ENCODE measurements at places on chromosomes 7 and 10. TPM values are rescaled to one million over a fixed set of nuclear protein-coding genes. Genes with fewer than 3 reads are reported as not detected.
A peak's percentile ranks its signal among the peaks of the same experiment; 100 is the strongest.

EPDR1 gene
- total RNA-seq, result 0.93 TPM

DGKB gene
- not detected for total RNA-seq

HNRNPH3 gene
- 129 TPM for total RNA-seq

HOXA11 gene
- total RNA-seq, result not detected

PTF1A gene
- not detected for total RNA-seq

OPALIN gene
- not detected for total RNA-seq

TMEM196 gene
- total RNA-seq, result not detected

LBX1 gene
- not detected for total RNA-seq

EMX2 gene
- total RNA-seq, result not detected

GRCh38 chr10:61455656-61456055 lies 2.5 kb upstream of the TMEM26 start:
- DNase-seq, result no peak

GRCh38 chr7:33623267-33623666 lies 282.1 kb upstream of the BMPER start:
- no peak for DNase-seq

DNA sequence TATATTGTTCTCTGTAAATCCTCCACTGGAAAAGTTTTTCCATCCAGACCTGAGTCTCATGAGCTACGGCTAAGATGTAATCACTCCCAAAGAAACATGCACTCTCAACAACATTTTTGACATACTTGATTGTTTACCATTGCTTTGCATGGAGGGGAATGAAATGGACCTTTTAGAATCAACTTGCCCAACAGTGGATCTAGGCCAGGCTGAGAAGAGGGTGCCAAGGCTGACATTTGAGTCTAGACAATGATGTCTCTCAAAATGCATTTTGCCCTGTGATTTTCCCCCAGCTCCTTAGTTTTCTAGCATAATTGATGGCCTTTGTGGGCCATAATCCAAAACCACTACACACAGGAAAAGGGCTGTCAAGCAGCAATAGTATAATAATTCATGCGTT lies 297.9 kb upstream of the KLF6 start:
- DNase-seq, result no peak

DNA sequence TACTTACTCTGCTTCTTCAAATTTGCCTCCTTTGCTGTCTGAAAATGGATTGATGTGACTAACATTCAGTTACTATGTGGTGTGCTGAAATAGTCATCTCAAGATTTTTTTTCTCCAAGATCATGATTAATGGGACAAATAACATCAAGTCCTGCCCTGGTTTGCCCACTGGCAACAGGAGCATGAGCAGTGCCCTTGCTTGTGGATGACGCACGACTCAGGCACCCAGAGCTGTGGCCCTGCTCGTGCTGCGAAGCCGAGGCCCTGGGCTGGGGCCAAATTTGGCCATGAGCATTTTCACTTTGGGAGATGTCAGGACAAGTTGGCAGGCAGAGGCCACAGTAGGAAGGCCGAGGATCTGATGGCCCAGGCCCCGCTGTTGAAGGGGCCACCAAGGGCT lies 239.8 kb upstream of the IGFBP3 start:
- DNase-seq, result no peak

DNA sequence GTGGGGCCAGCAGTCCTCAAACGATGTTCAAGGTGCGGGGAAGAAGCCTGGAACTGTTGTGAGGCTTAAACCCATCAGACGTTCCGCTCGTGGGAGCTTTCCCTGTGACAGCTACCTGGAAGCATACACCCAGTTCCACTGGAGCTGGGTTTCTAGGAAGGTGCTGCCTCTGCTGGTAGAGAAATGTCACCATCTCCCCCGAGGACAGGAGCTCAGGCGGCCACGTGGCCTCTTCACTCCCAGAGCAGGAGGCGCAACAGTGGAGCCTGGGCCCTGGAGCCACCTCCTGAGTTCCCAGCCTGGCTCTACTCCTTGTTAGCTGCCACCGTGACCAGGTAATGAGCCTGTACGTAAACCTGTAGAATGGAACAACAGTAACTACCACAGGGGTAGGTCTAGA lies 156.1 kb downstream of the ADARB2 start:
- DNase-seq, result no peak

GRCh38 chr10:78764436-78764835 lies 304.3 kb upstream of the ZMIZ1 start:
- no peak for DNase-seq

DNA sequence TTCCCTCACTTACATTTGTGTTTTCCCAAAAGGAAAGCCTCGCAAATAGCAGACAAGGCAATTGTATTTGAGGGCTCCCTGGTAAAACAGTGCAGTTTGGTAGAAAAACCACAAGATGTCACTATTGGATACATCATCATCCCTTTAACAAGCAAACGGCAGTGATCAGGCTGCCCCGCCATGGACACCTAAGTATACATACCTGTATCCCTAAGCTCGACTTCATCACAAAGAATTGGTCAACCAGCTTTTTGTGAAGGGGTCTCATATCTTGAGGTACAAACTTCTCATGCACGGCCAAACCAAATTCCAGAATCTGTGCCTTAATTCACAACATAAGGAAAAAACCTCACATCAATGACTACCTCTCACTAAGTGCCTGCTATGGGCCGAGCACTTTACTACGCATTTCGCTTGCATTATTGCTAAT lies 179.5 kb upstream of the IMMP2L start:
- DNase-seq, result no peak

DNA sequence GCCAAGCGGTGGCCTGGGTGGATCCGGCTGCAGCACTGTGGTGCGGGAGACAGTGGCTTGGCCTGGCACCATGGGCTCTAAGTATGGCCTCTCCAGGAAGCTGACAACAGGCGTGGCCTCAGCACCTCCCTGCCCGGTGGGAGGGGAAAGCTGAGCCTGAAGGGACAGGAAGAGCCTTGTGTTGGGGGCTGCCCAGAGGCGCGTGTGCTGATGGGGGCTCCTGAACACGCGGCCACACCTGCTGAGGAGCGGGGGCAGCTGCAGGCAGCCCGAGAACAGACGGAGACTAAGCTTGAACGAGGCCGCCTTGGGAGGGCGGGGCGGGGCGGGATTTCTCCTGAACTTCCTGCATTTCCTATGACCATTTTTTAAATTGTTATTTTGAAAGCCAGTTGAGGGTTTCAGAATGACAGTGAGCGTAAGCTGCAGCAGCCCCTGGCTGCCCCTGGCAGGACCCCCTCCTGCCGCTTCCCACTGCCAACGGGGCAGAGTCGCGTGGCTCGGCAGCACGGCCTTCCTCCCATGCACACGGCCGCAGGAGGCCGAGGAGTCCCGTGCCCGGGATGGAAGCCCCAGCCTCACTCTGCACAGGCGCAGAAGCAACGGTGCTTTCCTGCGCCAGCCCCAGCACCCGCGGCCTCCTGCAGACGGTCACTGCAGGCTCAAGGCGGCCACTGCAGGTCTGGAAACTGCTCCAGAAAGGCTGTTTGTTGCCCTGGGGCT lies 43.2 kb downstream of the DPYSL4 start:
- peak; percentile 75 for DNase-seq

DNA sequence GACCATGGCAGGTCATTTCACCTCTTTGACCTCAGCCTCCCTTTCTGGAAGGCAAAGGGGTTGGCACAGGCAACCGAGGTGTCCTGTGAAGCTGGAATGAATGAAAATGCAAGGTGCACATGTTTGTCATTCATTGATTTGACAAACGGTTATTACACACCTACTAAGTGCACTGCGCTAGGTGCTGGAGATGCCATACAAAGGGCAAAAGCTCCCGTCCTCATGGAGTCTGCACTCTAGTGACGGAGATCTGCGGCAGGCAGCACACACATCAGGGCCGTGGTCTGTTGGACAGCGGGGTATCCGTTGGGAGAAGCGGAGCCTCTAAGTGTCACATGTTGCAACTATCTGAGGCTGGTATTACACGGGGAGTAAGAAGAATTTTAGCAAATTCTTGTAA lies 44.2 kb downstream of the PRF1 start:
- DNase-seq, result no peak

DNA sequence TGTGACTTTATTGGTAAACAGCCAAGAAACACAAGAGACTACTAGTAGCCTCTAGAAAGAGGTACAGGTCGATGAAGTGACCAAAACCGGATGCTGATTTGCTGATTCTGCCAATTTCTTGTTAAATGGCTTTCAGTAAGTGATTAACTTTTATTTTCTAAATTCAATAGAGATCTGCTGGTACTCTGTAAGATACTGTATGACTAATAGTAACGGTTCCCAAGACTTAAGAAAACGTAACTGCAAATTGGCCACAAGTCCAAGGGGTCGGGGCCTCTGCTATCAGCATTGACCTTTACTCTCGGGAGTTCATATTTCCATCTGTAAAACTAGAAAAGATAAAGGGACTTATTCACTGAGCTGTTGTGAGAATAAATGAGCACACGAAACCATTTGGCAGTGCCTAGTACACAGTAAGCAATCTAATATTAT lies 1.4 kb downstream of the FAM3C start:
- no peak for DNase-seq

DNA sequence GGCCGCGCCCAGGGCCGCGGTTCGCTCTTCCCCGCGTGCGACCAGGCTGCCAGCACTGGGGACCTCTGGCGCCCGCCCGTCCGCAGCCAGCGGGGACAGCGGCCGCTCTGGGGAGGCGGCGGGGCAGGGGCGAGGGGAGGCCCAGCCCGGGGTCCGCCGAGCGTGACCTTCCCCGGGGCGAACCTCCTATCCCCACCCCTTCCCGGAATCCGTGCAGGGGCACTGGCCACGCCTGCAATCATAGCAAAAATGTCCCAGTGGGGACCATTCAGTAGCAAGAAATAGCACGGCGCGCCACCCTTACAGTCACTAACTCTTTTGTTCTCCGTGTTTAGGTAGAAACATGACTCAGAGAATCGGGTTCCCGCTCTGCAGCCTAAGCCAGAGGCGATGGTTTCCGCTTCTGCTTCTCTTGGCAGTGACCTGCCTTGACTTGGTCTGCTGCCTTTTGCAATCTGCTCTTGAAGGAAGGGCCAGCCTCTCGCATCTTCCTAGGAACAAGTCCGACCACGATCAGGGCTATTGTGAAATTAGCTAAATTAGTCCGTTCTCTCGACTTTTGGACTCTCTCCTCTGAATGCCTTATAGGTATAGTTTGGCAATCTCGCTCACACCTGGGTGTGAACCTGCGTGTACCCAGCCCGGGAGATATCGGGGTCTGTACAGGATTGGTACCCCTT lies 79.3 kb upstream of the ACBD5 start:
- no peak for DNase-seq

DNA sequence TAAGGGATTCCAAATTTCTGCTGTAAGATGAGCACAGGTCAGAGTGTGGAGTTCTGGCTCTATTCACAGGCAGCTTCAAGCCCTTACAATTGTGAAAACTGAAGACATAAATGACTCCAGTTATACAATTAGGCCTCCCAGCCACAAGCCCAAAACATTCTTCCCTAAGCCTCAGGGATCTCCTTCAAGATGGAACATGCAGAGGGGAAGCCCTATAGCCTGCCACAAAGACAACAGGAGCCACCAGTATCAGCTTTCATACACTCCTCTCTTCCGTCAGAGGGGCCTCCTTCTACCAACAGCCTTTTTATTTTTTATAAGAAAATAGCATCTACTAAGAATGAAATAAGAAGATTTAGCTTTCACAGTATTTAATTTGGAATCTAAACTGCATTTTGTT lies 46.5 kb downstream of the DLD start:
- no peak for DNase-seq

DNA sequence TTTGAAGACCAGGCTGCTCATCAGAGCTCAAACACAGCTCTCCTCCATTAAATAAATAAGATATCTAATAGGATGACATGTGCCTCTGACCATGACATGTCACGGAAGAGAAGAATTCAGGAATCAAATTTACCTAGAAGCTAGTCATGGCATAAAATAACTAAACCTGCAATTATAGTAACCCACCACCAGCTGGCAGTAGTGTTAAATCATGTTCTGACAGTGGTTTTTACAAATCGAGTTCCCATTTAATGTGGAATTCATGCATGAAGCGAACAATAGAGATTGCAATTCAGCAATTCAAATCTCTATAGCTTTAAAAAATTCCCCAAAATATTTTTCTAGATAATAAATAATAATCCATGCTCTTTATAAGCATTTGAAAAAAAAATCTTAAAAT lies 74.6 kb upstream of the IKZF1 start:
- DNase-seq, result no peak

- DNase-seq, result no peak
These were observed 280.0 kb downstream of the CACNA2D1 start for GRCh38 chr7:82163586-82163985.

DNA sequence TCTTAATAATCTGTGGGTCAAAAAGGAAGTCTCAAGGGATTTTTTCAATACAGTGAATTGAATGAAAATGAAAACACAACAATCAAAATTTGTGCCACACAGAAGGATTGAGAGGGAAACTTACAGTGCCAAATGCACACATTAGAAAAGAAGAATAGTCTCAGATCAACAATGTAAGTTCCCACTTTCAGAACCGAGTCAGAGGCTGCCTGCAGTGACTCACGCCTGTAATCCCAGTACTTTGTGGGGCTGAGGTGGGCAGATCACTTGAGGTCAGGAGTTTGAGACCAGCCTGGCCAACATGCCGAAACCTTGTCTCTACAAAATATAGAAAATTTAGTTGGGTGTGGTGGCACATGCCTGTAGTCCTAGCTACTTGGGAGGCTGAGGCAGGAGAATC lies 12.5 kb upstream of the KEL start:
- no peak for DNase-seq

DNA sequence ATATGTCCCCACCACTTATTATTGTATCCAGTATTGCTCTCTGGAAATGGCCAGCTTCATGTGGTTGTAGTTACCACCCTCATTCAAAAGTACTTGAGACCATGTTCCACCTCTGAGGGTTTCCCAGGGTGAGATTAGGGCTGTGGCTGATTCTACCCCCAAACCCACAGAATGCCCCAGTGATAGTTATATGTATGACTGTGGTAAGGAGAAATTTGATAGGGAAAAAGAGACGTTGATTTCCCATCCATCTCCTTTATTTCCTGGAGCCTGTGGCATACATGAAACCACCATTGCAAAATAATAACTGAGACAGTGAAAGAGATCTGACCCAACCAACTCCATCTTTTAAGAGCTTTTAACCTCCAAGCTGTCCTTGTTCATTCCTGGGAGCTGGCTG lies 25.2 kb downstream of the ARL5B start:
- DNase-seq, result no peak

DNA sequence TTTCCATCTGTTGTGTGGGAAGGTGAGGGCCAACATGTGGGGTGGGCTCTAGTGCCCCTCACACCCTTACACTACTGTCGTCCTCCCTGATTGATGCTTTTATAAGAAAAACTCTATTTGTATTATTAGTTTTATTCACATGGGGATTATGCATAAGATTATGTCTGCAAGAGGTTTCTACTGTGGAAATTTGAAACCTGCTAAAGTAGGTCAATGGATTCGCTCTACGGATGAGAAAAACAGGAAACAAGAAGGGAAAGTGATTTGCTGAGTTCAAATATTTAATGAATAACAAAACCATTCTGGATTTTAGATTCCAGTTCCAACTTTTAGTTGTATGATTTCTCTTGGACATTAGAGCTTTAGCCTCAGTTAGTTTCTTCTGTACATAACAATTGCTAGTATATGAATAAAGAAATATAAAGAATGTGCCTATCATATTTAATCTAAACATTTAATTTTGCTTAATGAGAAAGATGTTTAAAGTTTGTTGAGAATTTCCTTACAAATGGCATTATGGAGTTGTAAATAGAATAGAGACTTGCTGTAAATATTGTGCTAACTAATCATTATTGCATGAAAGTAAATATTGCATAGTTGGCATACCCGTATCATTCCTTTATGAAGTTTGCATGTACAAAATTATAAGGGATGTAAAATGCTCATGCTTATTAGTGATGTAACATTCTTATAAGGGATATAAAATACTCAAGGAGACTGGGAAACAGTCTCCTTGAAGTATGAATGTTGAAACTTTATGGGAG lies 193.8 kb downstream of the THSD7A start:
- no peak for DNase-seq

- DNase-seq, result no peak
These were observed 128.5 kb downstream of the PTEN start for GRCh38 chr10:87991946-87992345.
